ENCODE measurements at places on chromosomes 13 and 19.

GRCh38 chr19:32550666-32551065 is 30.3 kb upstream of the PDCD5 start:
- DNase-seq: no peak

DNA sequence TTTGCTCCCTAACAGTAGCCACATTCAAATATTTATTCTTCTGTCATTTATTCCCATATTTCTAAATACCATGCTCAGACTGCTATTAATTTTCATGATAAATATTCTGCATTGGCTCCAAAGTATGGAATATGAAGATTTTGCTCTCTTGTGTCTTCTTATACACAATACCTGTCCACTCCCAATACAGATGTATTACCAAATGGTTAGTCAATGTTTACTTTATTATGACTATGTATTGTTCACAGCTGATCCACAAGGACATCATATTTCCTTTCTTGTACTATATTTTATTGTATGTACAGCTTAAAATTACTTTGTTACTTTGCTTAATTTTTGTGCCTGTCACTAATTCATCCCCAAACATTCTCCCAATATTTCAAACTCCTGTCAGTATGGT is 322.3 kb downstream of the OXGR1 start:
- DNase-seq: no peak

GRCh38 chr13:107977071-107977574 is 238.2 kb downstream of the LIG4 start:
- no peak for DNase-seq

DNA sequence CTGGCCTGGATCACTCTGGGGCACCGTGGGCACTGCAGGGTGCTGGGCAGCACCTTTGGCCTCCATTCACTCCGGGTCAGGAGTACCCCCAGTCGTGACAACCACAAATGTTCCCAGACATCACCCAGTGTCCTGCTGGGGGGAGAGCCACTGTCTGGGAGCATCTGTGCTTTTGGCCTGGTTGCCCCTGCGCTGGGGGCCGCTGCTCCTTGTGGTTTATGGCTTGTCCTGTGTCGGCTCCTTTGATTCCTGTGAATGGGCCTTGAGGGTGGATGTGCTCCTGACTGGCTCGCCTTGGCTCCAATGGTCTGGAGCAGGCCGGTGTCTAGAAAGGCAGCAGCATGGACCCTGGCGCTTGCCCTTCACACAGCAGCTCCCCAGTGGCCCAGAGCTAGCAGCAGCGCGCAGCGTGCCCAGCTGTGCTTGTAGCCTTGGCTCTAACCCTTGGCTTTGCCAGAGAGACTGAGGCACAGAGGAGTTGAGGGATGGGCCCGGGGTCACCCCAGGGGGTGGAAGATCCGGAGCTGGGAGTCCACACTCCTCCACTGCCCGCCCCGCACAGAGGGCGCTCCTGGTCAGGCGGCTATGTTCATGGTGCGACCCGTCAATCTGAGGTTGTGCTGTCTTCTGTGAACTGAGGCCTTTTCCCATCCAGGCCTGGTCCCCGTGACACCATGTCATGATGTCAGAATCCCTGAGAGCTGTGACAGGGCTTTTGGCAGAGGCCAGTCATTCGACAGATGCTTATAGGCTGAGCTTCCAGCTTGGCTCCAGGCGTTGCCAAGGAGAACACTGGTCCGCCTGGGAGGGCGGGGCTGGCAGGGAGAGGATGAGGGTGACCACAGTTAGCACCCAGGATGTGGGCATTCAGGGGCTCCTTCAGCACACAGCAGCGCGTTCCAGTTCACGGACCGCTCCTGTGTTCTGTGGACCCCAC is 4.1 kb downstream of the DAZAP1 start:
- no peak for DNase-seq

GRCh38 chr19:33248954-33249613 is 23.4 kb upstream of the SLC7A10 start:
- DNase-seq: peak; percentile 30

DNA sequence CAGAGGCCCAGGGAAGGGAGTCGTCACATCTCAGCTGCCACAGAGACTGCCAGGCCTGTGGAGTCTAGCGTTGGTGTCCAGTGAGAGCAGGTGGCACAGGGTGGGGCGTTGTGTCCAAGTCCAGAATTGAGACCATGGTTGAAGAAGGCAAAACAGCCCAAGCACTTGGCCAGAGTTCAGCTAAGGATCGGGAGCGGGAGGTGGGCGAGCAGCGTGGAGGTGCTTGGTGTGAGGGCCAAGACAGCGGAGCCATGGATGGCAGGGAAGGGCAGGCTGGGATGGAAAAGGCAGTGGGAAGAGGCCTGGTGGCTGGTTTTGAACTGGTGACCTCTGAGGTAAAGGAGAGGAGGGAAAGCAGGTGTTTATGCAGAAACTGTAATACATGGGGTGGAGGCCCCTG is 8.0 kb downstream of the IGFLR1 start:
- DNase-seq: no peak

DNA sequence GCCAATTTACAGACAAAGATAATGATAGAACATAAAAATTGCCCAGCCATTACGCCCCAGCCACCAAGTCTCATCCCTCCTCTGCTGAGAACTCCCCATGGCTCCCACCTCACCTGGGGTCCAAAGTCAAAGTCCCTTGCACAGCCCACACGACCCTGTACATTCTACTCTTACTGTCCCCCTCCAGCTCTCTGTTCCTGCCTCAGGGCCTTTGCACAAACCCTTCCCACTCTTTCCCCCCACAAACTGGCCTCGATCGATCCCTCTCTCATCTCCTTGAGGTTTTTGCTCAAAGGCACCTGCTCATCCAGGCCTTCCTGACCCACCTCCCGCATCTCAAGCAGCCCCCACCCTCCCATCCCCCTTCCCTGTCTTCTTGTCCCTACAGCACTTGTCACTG is 1.3 kb downstream of the DOCK6 start:
- DNase-seq: peak; percentile 13

DNA sequence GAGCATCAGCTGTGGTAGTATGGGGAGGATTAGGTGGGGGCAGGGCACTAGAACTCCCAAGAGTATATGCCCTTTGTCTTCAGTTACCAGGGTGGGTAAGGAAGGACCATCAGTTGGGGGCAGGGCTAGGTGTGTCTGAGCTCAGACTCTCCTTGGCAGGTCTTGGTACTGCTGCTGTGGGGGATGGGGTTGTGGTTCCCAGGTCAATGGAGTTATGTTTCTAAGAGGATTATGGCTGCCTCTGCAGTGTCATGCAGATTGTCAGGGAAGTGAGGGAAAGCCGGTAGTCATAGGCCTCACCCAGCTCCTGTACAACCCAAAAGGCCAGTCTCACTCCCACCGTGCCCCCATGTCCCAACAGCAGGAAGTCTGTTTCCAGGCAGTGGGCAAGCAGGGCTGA is 8.8 kb upstream of the ZNF578 start:
- no peak for DNase-seq

GRCh38 chr19:43470288-43470687 is 4.9 kb upstream of the LYPD3 start:
- no peak for DNase-seq

GRCh38 chr13:44195245-44195644 is 178.4 kb upstream of the SERP2 start:
- no peak for DNase-seq

GRCh38 chr13:48636550-48636949 is 17.2 kb upstream of the CYSLTR2 start:
- no peak for DNase-seq

DNA sequence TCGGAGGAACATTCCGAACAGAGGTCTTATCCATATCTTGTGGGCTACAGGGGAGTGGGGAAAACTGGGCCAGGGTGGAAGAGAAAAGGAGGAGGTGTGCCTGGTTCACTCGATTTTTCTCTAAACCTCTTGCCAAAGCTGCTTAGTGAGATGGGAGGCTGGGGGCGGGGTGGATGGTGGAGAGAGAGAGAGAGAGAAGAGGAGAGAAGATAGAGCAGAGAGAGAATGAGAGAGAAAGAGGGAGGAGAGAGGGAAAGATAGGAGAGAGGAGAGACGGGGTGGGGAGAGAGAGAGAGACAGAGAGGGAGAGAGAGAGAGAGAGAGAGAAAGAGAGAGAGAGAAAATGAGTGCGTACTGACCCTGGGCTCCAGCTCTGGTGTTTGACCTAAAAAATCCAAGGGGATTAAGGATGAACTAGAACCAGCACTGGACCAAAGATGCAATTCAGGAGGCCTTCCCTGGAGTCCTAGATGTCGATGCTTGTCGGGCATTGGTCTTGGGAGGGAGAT is 14.1 kb downstream of the NOVA2 start:
- no peak for DNase-seq

GRCh38 chr19:2375353-2376121 is 15.5 kb downstream of the TMPRSS9 start:
- no peak for DNase-seq

DNA sequence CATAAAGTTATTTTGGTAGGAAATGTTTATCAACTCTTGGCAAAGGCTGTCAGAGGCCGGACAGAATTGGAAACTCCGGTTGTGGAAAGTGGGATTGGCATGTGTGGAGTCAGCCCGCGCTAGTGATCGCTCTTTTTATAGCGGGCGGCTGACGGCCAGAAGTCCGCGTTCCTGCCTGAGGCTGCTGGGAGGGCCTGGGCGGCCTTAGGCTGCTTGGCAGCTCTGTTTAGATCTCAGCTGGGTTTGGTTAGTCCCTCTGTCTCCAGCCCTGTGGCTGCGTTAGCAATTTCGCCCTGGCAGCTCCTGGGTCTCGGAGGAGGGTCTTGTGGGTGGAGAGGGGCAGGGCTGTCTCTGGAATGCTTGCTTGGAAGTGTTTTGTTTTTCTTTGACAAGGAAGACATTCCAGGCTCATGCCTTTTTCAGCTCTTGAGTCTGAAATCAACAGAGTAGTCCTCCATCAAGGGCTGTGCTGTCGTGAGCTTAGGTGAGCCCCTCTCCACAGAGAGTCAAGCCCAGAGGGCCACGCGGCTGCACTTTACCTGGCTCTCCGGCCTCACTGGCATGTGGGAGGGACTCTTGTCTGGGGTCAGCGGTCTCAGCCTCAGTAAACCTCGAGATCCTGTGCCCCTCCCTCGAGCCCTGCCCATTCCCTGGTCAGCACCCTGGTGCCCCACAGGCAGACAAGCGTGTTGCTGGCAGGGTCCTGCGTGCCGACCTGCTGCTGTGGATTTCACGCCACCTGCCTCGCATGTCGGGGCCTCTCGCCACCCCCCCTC is 22.5 kb downstream of the DOT1L start:
- DNase-seq: peak; percentile 88
